Stimulated activated CD8-positive, alpha-beta memory T cell treated with anti-CD3 and anti-CD28 coated beads, Interleukin-12 subunit alpha, Interleukin-12 subunit beta, amount 100 ng/mL, for 1 hour (primary cell): ENCODE measurements at places on chromosomes 6 and 20.

DNA sequence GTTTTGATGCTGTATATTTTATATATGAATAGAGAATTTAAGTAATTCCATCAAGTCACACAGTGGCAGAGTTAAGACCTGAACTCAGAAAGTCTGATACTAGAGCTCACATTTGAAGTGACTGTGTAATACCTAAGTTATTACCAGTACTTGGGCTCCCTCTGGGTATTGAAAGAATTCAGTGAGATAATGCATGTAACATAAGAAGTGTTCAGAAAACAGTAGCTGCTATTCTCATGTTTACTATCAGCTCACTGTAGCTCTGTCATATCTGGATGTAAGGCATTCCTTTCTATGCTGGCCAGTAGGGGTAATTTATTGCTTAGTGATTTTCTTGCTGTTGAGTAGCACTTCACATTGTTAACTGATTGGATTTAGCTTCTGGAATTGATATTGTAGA lies 44.6 kb downstream of the NKX2-4 start:
- no peak for DNase-seq

DNA sequence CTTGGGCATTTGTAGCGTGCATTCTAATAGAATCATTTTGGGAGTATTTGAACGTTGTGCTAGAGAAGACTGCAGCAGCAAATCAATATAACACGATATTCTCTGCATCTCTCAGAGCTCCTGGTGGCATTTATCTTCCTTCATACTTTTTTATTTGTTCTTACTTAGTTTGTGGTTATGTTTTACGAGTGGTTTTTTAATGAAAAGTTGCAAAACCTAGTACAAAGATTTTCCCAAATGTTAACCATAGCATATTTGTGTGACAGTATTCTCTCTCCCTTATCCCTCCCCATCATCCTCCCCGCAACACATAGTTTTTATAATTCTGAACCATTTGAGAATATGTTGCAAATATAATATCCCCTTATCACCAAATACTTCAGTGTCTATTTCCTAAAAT lies 50.4 kb downstream of the JARID2 start:
- no peak for DNase-seq

DNA sequence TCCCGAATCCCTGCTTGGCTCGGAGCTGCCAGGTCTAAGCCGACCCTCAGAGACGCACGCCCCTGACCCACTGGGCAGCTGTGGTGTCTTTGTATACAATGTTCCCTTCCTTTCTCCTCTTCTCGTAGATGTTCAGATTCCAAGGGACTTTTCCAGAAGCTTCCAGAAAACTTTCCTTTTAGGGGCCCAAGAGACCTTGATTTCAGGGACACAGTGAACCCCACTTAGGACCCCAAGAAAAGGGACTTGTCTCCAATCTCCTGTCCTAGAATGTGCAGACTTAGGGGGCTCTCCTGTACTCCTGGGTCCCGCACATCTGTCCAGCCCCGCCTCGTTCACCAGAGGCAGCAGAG lies 103.5 kb downstream of the EDN3 start:
- DNase-seq: no peak

DNA sequence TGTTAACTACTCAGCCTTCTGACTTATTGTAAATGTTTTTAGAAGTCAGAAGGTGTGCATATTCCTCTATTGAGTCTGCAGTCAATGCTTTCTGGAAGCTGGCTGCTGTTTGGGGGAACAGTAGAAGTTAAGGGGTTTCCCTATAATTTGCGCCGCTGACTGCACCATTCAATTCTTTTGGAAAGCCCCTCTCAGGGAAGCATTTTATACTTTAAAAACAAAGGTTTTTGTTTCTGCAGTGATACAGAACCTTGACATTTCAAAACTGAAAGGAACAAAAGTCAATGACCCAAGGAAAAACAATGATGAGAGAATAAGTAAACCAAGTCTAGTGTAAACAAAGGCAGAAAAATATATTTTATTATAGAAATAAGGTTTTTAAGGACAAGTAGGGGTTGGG lies 120.8 kb upstream of the TNFAIP3 start:
- DNase-seq: no peak

- DNase-seq: no peak
Observed at GRCh38 chr6:1170794-1171193, 141.1 kb upstream of the FOXQ1 start.

- DNase-seq: no peak
Observed at GRCh38 chr20:6026051-6026450, 27.8 kb downstream of the LRRN4 start.
